ENCODE measurements at places on chromosomes 1 and 21.

GRCh38 chr21:27189870-27190269 lies 223.0 kb upstream of the ADAMTS5 start:
- DNase-seq, result no peak

- DNase-seq, result no peak
These were observed 5.8 kb upstream of the SRP9 start for GRCh38 chr1:225771661-225772322.

GRCh38 chr1:89966656-89967055 lies 28.3 kb upstream of the ZNF326 start:
- DNase-seq, result no peak

DNA sequence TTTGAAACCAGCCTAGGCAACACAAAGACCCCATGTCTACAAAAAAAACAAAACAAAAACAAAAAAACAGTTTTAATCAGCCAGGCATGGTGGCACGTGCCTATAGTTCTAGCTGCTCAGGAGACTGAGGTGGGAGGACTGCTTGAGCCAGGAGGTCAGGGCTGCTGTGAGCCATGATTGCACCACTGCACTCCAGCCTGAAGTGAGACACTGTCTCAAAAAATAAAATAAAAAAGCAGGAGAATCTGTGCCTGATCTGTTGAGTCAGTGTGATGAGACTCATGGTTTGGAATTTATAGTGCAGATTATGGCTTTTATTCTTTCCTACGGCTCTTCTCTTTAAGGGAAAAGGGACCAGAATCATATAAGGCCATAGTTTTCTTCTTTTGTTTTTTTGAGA lies 16.5 kb downstream of the TRIT1 start:
- no peak for DNase-seq

GRCh38 chr1:93723733-93724270 lies 42.2 kb upstream of the BCAR3 start:
- DNase-seq, result no peak

DNA sequence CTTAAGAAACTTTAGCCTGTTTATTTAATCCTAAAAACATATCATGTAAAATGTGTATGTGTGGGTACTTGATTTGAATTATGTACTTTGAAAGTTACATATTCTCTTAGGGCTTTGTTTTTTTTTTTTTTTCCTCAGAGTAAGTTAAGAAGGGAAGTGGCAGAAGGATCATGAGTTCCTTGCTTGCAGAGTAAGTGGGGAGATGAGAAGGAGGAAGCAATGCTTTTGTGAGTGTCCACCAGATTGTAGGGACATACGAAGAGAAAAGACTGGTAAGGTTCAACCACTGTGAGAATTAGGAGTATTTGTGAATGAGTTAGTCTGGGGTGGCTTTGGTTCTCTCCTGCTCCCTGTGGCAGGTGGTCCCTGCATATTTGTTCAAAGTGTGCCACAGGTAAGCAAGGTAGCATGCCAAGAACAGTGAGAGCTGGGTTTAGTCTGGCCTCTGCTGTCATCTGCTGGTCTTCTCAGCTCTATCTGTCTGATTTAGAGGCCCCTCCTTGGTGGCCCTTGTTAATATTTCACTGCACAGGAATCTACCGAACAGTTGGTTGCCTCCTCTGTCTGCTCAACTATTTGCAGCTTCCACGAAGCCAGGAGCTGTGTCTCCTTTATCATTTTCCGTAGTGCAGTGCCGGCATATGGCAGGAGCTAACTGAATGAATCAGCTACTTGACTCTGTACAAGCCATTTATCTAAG lies 9.5 kb downstream of the DNM3 start:
- no peak for DNase-seq

- no peak for DNase-seq
These were observed 682.4 kb upstream of the ADAMTS5 start for GRCh38 chr21:27649323-27649722.

DNA sequence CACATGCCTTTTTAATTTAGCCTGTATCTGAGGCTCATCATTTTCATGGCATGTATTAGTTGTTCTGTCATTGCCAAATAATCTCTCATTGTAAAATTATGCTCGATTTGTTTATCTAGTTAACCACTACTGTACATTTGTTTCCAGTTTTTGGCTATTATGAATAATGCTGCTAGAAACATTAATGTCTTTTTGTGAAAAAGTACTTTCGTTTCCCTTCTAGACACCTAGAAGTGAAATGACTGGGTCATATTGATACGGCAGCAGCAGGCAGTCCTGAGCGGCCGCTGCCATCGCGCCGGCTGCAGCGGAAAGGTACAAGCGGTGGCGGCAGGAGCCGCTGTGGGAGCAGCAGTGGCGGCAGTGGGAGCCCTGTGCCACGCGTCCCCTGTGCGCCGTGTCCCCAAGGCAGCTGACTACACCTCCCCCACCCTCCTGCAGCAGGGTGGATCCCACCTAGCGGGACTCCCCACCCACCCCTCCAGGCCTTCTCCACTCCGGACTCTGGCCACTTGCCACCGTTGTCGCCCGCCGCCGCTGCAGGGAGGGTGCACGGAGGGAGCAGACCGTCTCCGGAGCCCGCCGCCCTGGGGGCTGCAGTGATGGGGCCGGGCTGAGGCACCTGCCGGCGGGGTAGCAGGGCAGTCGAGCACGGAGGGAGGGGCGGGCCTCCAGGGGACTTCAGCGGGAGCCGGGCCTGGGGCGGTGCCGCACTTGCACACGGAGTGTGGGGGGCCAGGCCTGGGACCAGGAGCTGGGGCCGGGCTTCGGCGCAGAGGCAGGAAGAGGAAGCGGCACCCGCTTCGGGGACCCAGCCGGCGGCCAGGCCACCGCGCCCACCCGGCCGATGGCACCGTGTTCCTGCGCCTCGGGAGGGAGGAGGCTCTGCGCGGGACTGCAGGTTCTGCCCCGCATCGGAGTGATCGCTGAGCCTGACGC lies 66.8 kb upstream of the RGS7 start:
- no peak for DNase-seq

DNA sequence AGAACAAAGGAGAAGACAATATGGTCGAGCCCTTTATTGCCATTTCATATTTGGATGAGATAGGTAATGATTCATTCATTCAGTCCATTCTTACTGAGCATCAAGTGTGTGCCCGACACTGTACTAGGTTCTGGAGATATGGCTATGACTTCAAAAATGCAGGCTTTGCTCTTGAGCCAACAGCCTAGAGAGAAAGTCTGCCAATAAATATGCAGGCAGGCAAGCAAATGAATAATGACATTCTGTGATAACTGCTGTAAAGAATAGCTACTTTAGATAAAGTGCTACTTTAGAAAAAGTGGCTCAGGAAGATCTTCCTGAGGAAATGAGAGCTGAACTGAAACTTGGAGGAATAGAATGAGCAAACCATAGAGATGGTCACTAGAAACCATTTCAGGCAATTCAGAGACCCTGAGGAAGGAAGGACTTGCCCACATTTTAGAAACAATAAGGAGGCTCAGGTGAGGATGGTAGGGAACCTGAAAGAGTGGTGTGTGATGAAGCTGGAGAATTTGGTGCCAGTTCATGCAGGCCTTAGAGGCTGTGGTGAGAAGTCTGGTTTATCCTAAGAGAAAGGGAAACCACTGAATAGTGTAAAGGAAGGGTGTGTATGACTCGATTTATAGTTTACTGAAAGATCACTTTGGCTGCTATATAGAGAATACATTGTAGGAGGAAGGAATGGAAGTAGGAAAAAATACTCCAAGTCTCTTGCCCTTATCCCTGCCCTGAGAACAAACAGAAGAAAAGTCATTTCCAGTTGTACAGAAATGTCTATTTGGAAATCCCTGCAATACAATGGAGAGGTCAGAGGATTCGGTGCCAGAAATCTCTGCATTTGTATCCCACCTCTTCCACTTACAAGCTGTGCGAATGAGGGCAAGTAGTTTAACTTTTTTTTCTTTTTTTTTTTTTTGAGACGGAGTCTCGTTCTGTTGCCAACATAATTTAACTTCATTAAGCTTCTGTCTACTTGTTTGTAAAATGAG lies 167.9 kb downstream of the VPS13D start:
- no peak for DNase-seq

- no peak for DNase-seq
These were observed 876 bp downstream of the DENND2C start for GRCh38 chr1:114668784-114669561.

- no peak for DNase-seq
These were observed 7.0 kb upstream of the TRIM45 start for GRCh38 chr1:117128323-117129079.

- no peak for DNase-seq
These were observed 5.7 kb upstream of the SELENON start for GRCh38 chr1:25794325-25794724.

GRCh38 chr1:242043165-242043564 lies 44.3 kb upstream of the MAP1LC3C start:
- no peak for DNase-seq

GRCh38 chr21:43652616-43653015 lies 6.7 kb downstream of the HSF2BP start:
- DNase-seq, result no peak

- DNase-seq, result no peak
These were observed 12.9 kb upstream of the TNN start for GRCh38 chr1:175054736-175055135.

DNA sequence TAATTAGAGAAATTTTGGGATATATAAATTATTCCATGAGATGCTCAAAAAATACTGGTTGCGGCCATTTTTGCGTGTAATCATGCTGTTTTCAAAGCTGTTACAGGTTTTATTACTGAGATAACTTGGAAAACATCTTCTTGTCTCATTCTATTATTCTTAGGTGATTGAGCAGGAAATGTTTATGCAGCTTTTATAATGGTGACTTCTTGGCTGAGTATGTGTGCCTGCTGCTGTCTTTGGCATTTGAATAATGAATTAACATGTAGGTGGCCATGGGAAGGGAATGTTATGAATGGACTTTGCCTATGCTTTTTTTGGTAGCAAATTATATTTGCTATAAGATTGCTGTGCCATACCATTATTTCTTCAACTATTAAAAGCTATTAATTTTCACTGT lies 52.5 kb downstream of the RASAL2 start:
- no peak for DNase-seq

DNA sequence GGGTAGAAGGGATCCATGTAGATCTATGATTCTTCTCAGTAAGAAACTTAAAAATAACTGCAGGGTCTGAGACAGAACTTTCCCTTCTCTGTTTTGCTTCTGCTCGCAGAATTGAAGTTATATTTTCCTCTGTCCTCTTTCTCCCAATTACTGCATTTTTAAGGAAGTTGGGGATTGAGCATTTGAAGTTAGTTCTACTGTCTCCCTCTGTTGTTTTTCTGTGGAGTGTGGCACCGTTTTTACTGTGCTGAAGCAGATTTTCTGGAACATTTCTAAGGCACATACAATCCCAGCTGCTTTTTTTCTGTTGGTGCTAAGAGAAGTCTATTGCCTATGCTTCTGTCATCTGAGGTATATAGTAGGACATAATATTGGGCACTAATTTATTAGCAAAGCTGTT lies 43.3 kb downstream of the RASAL2 start:
- no peak for DNase-seq

- DNase-seq, result no peak
These were observed 65.0 kb downstream of the PRSS38 start for GRCh38 chr1:227880342-227880924.

- no peak for DNase-seq
These were observed 2.0 kb downstream of the SV2A start for GRCh38 chr1:149915429-149916192.

- no peak for DNase-seq
These were observed 5.1 kb downstream of the NAV1 start for GRCh38 chr1:201543871-201544642.

- no peak for DNase-seq
These were observed 33.2 kb upstream of the PRSS38 start for GRCh38 chr1:227782226-227782625.

DNA sequence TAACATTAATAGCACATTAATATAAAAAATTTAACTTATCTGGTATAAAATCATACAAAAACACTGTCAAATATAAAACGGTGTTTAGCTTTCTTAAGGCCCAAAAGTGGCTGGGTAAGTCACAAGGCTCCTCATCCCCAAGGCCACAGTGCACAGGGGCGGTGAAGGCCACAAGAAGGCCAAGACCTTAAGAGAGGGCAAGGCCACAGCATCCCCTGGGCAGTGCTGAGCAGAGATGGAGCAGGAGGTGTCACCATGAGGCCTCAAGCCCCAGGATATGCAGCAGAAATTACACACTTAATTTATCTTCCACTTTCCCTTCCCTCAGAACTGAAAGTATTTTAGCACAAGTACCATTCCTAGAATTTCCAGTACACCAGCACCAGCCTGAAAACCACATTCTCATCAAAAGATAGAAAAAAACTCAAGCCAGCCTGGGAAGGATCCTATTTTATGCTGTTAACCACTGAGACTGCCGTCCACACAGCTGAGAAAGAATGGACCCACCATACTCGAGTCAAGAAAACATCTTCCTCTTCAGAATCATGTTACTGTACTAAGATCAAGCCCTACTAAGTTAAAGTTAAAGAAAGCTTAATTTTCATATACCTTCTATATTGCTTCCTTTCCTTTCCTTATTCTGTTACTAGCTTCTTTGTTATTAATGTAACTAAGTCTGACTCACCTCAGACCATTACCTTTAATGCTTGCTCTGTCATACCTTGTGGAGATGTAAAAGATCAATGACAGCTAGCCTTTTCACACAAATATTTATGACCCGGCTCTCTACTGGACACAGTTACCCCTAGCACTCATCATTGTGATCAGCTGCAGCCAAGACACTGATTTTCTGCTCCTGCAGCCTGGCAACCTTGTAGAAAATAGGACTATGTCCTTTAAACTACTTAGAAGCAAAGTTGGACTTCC lies 26.4 kb upstream of the FMO1 start:
- DNase-seq, result no peak

- DNase-seq, result no peak
These were observed 38.9 kb downstream of the WARS2 start for GRCh38 chr1:119101563-119101962.

GRCh38 chr1:184634296-184634695 lies 120.4 kb downstream of the EDEM3 start:
- no peak for DNase-seq

GRCh38 chr21:34779860-34780259 lies 111.1 kb downstream of the CLIC6 start:
- no peak for DNase-seq

GRCh38 chr1:34926894-34927293 lies 2.6 kb downstream of the DLGAP3 start:
- no peak for DNase-seq

GRCh38 chr1:185701650-185702049 lies 32.5 kb upstream of the HMCN1 start:
- no peak for DNase-seq
